ENCODE measurements at places on chromosomes 12 and 14. TPM values are rescaled to one million over a fixed set of nuclear protein-coding genes. Genes with fewer than 3 reads are reported as not detected.
A peak's percentile ranks its signal among the peaks of the same experiment; 100 is the strongest.

Gene SLC17A8
- 0.14 TPM for total RNA-seq

Gene PDE3A
- 8.4 TPM for total RNA-seq

Gene KRT6A
- total RNA-seq, result 3.0 TPM

Gene KIF5A
- 0.14 TPM for total RNA-seq

Gene C14orf132
- total RNA-seq, result 63.1 TPM

Gene LGR5
- total RNA-seq, result 0.35 TPM

Gene CLEC1B
- not detected for total RNA-seq

GRCh38 chr12:11810206-11810545, 160.7 kb downstream of the ETV6 start:
- no peaks in the 10 kb centered on the region for H3K27me3 ChIP-seq

GRCh38 chr12:83958997-83959396, 953.6 kb downstream of the SLC6A15 start:
- H3K27me3 ChIP-seq, result no peaks in the 10 kb centered on the region
- H3K4me3 ChIP-seq, result no peak overlapping the region
- H3K4me1 ChIP-seq, result no peaks in the 10 kb centered on the region
- H3K27ac ChIP-seq, result no peak overlapping the region

- no peak for DNase-seq
- H3K36me3 ChIP-seq, result no peaks in the 10 kb centered on the region
Measured at GRCh38 chr12:82981150-82981549, 294.4 kb downstream of the TMTC2 start.

DNA sequence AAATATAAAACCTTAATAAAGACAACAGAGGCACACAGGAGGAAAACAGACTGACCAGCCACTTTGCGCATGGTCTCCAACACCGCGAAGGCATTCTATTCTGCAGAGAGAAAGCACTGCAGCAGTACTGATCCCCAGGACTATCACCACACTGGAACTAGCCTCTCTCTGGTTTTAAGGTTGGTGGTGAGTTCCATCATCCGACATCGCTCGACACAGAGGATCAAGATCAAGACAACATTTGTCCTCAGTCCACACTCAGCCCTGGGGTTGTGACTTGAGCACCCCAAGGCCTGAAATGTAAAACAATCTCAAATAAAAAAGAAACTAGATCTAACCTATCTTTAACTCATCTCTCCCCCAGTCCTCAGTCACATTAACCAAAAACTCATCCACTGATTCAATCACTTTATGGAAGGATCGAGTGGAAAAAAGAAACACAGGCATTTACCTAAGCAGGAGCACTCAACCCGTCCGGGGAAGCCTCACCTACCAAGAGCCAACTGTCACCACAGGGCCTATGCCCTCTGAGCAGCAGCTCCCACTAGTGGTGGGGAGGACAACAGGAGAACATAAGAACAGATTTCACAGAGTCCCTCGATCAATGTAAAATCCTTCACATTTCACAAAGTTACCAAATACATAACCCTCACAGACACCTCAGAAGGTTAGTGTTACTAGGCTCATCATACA, 17.7 kb downstream of the STXBP6 start:
- DNase-seq, result no peak
- no peak overlapping the region for H3K4me3 ChIP-seq
- no peaks in the 10 kb centered on the region for H3K27me3 ChIP-seq
- H3K27ac ChIP-seq, result no peak overlapping the region
- no peaks in the 10 kb centered on the region for H3K4me1 ChIP-seq

DNA sequence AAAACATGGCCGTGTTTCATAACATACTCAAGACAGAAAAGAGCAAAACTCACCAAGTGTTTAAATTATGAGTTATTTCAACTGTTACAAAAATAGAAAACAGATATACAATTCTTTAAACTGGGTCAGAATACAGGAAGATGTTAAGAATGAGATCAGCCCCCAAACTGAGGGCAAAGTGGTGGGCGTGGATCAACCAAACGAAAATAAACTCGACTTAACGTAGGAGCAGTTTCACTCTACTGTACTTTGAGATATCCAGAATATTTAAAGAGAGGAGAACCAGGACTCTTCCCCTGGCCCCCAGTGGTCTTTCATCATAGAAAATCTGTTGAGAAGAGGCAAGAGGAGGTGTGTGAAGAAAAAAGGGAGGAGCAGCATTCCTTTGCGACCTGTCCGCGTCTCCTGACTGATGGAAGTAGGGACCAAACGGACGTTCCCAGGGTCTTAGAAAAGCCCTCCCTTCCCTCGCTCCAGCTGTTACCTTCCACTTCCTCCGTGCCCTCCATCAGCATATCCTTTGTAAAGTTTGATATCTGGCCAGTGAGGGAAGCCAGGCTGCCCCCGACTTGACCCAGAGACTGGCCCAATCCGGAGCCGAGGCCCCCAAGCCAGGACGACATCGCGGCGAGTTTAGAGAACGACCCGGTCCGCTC, 668 bp downstream of the TRIP11 start:
- peaks cover 30% of the 10 kb centered on the region for H3K4me1 ChIP-seq
- H3K36me3 ChIP-seq, result no peaks in the 10 kb centered on the region
- peak overlapping the region; percentile 95 for H3K27ac ChIP-seq
- DNase-seq, result no peak
- H3K27me3 ChIP-seq, result no peaks in the 10 kb centered on the region
- H3K4me3 ChIP-seq, result peak overlapping the region; percentile 77

GRCh38 chr14:104870368-104871144, 5.5 kb downstream of the CEP170B start:
- H3K4me3 ChIP-seq, result no peak overlapping the region
- H3K27me3 ChIP-seq, result no peaks in the 10 kb centered on the region
- peak; percentile 69 for DNase-seq
- H3K27ac ChIP-seq, result no peak overlapping the region
- H3K36me3 ChIP-seq, result no peaks in the 10 kb centered on the region

- DNase-seq, result no peak
- H3K4me3 ChIP-seq, result peak overlapping the region; percentile 53
- H3K36me3 ChIP-seq, result no peaks in the 10 kb centered on the region
- H3K27ac ChIP-seq, result no peak overlapping the region
Measured at GRCh38 chr14:77125281-77125801, 16.2 kb downstream of the ZDHHC22 start.

DNA sequence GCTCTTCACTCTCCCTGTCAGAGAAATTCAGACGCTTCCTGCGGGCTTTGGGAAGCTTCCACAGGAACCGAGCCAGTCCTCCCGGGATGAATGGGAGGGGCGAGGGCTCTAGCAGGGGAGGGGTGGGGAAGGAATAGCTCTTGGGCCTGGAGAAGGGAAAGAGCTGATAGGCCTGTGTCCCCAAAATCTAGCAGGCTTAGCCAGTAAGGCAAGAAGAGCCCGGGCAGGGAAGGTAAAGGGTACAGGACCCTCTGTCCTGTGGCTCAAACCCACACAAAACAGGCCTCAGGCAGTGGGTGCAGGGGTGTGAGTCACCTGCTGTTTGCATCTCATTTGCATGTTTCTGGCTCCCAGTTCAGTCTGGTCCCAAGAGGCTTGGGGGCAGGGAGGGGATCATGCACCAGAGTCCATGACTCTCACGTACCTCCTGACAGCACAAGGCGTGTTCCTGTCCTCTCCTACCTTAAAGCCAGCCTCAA, 8.7 kb upstream of the SMUG1 start:
- no peak for DNase-seq
- H3K36me3 ChIP-seq, result no peaks in the 10 kb centered on the region
- no peaks in the 10 kb centered on the region for H3K4me1 ChIP-seq
- no peak overlapping the region for H3K27ac ChIP-seq
- H3K4me3 ChIP-seq, result no peak overlapping the region
- H3K27me3 ChIP-seq, result peaks cover 61% of the 10 kb centered on the region

GRCh38 chr12:32305163-32305562, 94.2 kb upstream of the FGD4 start:
- H3K36me3 ChIP-seq, result no peaks in the 10 kb centered on the region
- no peak overlapping the region for H3K4me3 ChIP-seq
- no peak for DNase-seq
- no peaks in the 10 kb centered on the region for H3K27me3 ChIP-seq
- H3K27ac ChIP-seq, result no peak overlapping the region

DNA sequence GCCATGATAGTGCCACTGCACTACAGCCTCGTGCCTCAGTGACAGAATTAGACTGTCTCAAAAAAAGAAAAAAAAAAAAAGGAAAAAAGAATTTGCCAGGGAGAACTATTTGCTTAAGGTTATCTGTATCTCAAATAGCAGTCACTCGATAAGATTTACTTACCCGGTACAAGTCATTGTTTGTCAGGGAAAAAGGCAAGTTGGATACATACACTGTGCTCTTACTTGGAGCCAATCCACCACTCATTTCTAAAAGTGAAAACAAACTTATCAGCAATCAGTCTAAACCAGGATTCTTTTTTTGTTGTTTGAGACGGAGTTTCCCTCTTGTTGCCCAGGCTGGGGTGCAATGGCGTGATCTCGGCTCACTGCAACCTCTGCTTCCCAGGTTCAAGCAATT, 2.0 kb downstream of the ZCRB1 start:
- no peak overlapping the region for H3K27ac ChIP-seq
- no peaks in the 10 kb centered on the region for H3K27me3 ChIP-seq
- H3K4me1 ChIP-seq, result peaks cover 28% of the 10 kb centered on the region

- no peaks in the 10 kb centered on the region for H3K36me3 ChIP-seq
- H3K27me3 ChIP-seq, result peaks cover 28% of the 10 kb centered on the region
- peak within 1 kb of the TSS; percentile 11 for H3K4me3 ChIP-seq
- no peaks in the 10 kb centered on the region for H3K4me1 ChIP-seq
- peak; percentile 80 for DNase-seq
Measured at GRCh38 chr12:132610051-132610759, at the start of gene LRCOL1. LRCOL1 (minus strand) TSS chr12:132610582; CDS start chr12:132606251, 4,331 bp downstream.

- H3K4me3 ChIP-seq, result no peak overlapping the region
- DNase-seq, result no peak
- H3K27me3 ChIP-seq, result no peaks in the 10 kb centered on the region
- peak overlapping the region; percentile 73 for H3K27ac ChIP-seq
- H3K36me3 ChIP-seq, result no peaks in the 10 kb centered on the region
Measured at GRCh38 chr14:93040443-93040842, 75.3 kb downstream of the ITPK1 start.

DNA sequence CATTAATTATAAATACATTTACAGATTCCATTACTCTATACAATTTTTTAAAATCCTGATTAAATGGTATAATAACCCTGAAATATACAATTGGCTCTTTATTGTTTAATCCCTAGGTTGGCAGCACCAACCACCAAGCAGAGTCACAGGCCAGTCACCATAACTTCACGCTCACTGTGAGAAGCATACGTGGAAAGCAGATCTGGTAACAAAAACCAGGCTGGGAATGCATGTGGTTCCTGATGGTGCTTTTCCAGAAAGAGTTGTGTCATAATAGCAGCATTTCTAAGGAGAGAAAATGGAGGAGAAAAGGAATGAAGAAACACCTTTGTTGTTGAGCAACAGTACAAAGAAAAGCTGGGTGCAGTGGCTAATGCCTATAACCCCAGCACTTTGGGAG, 66.1 kb downstream of the SIX6 start:
- no peaks in the 10 kb centered on the region for H3K36me3 ChIP-seq
- H3K4me1 ChIP-seq, result no peaks in the 10 kb centered on the region
- no peak overlapping the region for H3K27ac ChIP-seq
- no peak for DNase-seq
- H3K4me3 ChIP-seq, result no peak overlapping the region

DNA sequence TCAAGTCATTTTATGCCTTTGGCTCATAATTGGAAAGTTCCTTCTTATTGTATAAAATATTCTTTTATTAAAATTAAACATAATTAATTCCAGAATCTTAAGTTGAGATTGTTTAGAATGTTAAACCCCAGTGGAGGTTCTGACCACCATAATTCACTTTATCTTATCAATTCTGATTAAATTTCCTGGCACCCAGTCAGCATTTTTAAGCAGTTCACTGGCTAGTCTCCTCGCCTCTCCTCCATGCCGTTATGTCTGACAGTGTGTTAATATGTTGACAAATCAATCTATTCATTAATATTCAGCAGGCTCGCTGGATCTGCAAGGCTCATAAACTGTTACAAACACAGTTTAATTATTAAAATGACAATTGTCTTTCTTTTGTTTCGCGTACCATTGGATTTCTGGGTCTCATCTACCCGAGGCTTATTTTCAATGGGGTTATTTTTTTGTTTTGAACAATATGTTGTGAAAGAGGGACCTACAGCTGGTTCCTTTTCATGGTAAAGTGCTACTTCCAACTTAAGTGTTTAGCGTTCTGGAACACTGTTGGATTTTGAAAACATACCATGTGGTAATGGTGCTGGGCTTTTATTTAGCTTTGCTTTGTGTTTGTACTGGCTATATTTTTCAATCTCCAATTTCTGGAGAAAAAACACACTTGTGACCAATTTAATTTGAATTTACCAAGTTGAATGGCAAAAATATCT, 339.7 kb downstream of the PRKD1 start:
- no peak overlapping the region for H3K4me3 ChIP-seq
- no peaks in the 10 kb centered on the region for H3K27me3 ChIP-seq
- peak overlapping the region; percentile 19 for H3K27ac ChIP-seq
- no peaks in the 10 kb centered on the region for H3K36me3 ChIP-seq

- H3K27me3 ChIP-seq, result no peaks in the 10 kb centered on the region
- H3K4me1 ChIP-seq, result peaks cover 24% of the 10 kb centered on the region
- DNase-seq, result peak; percentile 72
- H3K27ac ChIP-seq, result peak overlapping the region; percentile 68
- H3K4me3 ChIP-seq, result no peak overlapping the region
Measured at GRCh38 chr14:75648066-75648838, 12.4 kb downstream of the ERG28 start.

DNA sequence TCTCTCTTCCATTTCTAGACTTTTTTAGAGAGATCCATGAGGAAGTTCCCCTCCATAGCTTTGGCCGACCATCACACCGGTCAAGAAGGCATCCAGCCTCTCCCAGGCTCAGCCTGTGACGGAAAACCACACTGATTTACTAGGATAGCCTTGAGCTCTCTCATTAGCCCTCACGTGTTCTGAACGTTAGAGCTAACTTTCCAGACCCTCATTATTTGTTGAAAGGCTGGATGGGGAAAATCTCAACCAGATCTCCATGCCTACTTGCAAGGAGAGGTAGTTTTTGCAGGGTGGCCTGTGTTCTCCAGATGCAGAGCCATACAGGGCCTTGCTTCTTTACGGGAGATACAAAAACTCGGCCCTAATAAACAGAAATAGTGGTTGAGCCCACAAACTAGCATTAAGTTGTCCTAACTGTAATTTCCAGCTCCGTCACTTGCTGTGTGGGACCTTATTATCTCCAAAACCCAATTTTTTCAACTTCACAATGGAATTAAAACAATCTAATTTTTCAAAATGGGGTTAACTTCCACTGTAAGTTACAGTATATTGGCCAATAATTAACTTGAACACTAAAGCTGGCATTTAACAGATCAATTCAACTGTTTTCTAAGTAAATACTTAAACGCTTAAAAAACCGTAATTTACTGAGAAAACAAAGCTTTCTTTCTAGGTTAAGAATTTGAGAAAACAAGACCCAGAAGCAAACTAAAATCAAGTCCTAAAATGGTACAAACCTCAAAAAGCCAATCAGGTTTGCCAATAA, 65.3 kb downstream of the KLHL28 start:
- no peaks in the 10 kb centered on the region for H3K27me3 ChIP-seq
- peak overlapping the region; percentile 80 for H3K4me3 ChIP-seq
- H3K4me1 ChIP-seq, result no peaks in the 10 kb centered on the region
- H3K36me3 ChIP-seq, result no peaks in the 10 kb centered on the region

GRCh38 chr14:69036757-69037506, 57.8 kb upstream of the ACTN1 start:
- no peak overlapping the region for H3K27ac ChIP-seq
- H3K4me3 ChIP-seq, result no peak overlapping the region
- peaks cover 3% of the 10 kb centered on the region for H3K4me1 ChIP-seq
- H3K27me3 ChIP-seq, result no peaks in the 10 kb centered on the region
- no peaks in the 10 kb centered on the region for H3K36me3 ChIP-seq

- H3K36me3 ChIP-seq, result no peaks in the 10 kb centered on the region
- H3K4me1 ChIP-seq, result no peaks in the 10 kb centered on the region
- H3K27me3 ChIP-seq, result no peaks in the 10 kb centered on the region
- no peak overlapping the region for H3K4me3 ChIP-seq
- DNase-seq, result no peak
Measured at GRCh38 chr14:40630471-40630870, 976.2 kb upstream of the LRFN5 start.
